Subcutaneous preadipocyte (primary cell): ENCODE measurements at places on chromosomes 5 and 9. TPM values are rescaled to one million over a fixed set of nuclear protein-coding genes. Genes with fewer than 3 reads are reported as not detected.

NCBP1 gene
- total RNA-seq = 37.8 and 57.7 TPM in 2 replicates

WDR38 gene
- total RNA-seq = not detected in 2 replicates

SLC6A19 gene
- total RNA-seq = not detected in 2 replicates

SUSD3 gene
- total RNA-seq = 1.2 and 4.0 TPM in 2 replicates

PCDHA13 gene
- total RNA-seq = not detected in 2 replicates

SLC1A3 gene
- total RNA-seq = 10.3 and 16.8 TPM in 2 replicates
